ENCODE measurements at places on chromosomes 4 and X. TPM values are rescaled to one million over a fixed set of nuclear protein-coding genes. Genes with fewer than 3 reads are reported as not detected.
A peak's percentile ranks its signal among the peaks of the same experiment; 100 is the strongest.

DNA sequence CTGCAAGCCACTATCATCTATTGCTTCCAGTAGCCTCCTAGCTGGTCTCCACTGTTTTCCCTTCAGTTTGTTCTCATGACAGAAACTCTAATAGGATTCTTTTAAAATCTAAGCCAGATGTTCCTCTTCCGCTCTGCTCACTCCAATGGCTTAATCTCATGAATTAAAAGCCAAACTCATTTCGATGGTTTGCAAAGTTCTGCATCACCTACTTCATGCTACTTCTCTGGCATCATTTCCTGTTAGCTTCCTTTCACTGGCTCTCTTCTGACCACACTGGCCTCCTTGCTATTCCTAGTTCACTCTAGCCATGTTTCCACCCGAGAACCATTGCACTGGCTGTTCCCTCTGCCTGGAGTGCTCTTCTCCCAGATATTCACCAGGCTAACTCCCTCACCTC lies 102.0 kb upstream of the LSM6 start:
- no peak for DNase-seq
- H3K27me3 ChIP-seq, result no peaks in the 10 kb centered on the region
- H3K4me1 ChIP-seq, result no peaks in the 10 kb centered on the region
- no peak overlapping the region for H3K27ac ChIP-seq

DNA sequence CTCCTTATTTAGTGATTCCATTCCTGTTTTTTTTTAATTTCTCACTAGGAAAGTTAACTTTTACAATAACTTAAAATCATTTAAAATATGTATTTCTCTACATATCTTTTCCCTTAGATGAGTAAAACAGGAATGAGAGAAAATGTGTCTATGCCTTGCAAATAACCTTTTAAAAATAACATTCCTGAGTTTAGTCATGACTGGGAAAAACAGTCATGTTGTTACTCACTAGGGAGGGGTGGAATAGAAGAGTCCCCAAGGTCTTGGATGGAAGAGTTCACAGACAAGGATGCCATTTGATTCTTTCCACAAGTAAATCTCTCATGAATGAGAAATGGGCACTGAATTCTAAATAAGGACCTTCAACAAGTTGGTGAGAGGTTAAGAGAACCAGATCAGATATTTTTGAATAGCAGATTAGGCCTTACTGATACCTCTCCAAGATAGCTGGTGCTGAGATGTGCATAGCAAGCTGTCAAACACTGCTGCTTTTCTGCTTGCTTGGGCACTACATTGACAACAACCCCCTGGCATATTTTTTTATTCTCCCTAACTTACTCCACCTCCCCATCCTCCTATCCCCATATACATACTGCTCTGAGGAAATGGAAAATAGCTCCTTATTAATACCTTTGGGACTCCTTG lies 25.1 kb downstream of the UGDH start:
- H3K4me1 ChIP-seq, result peaks cover 3% of the 10 kb centered on the region
- no peaks in the 10 kb centered on the region for H3K27me3 ChIP-seq
- DNase-seq, result peak; percentile 87
- peak overlapping the region; percentile 45 for H3K27ac ChIP-seq

DNA sequence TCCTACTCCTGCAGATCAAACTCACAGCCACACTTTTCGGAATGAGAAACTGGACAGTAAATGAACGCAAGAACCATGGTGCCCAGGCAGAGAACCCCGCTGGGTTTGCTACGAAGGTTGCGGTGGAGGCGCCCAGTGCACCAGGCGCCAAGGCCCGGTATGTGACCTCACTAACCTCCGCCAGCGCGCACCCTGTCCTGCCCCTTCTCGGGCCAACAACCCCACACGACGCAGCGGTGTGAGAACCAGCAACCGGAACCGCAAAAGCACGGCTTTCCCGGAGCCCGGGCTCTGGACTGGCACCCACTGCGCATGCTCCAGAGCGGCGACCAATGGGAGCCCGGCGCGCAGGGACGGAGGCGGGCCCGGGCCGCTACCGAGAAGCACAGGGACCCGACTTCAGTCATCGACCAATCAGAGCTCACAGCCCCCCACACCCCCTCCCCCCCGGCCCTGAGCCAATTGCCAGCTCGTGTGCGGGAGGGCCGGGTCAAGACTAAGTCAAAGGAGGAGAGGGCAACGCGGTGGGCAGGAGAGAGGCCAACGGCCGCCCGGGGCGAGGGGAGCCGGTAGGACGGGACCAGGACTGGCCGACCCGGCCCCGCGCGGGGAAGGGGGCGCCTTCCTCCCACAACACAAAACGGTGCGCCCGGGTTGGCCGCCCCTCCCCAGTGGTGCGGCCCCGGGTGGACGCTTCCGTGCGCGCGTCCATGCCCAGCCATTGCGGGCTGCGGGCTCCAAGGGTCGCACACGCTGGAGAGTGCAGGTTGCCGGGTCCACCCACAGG lies 7.3 kb upstream of the WAS start:
- peak overlapping the region; percentile 77 for H3K4me3 ChIP-seq
- H3K4me1 ChIP-seq, result no peaks in the 10 kb centered on the region
- H3K27me3 ChIP-seq, result no peaks in the 10 kb centered on the region
- DNase-seq, result peak; percentile 75
- H3K27ac ChIP-seq, result peak overlapping the region; percentile 61

- DNase-seq, result no peak
- H3K4me1 ChIP-seq, result no peaks in the 10 kb centered on the region
- H3K27me3 ChIP-seq, result no peaks in the 10 kb centered on the region
Observed at GRCh38 chrX:96688789-96689188, 4.1 kb downstream of the DIAPH2 start.

DNA sequence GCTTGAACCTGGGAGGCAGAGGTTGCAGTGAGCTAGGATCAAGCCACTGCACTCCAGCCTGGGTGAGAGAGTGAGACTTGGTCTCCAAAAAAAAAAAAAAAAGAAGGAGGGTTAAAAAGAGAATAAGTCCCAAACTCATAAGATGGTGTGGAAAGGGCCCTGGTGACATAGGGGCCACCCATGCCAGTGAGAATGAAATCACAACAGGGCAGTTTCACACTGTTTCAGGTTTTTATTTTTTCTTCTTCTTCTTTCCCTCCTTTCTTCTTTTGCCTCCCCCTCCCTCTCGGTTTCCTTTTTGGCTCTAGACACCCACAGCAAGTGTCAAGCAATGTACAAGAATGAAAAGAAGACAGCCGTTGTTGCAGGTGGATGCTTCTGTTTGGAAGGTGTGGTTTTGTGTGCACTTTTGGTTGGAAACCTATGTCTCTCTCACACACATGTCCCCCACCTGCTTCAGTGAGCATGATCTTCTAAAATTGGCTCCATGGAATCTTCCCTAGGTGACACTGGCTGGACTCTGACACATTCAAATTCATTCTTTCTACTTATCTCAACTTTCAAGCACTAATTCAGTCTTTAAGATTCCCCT lies 14.4 kb upstream of the TLR8 start:
- no peak for DNase-seq
- no peak overlapping the region for H3K4me3 ChIP-seq
- H3K27me3 ChIP-seq, result no peaks in the 10 kb centered on the region
- no peaks in the 10 kb centered on the region for H3K4me1 ChIP-seq
- no peak overlapping the region for H3K27ac ChIP-seq

GRCh38 chrX:118058924-118059323 lies 57.7 kb downstream of the KLHL13 start:
- H3K36me3 ChIP-seq, result no peaks in the 10 kb centered on the region
- H3K4me1 ChIP-seq, result no peaks in the 10 kb centered on the region
- DNase-seq, result peak; percentile 1
- no peak overlapping the region for H3K27ac ChIP-seq
- no peaks in the 10 kb centered on the region for H3K27me3 ChIP-seq

Gene CYLC1
- total RNA-seq, result not detected

Gene MAOA
- total RNA-seq, result 0.56 TPM

Gene NOX1
- total RNA-seq, result not detected

All from IMR-90 (cell line).